ENCODE measurements at places on chromosomes 2 and 18.

GRCh38 chr2:162063899-162064298 is 10.1 kb downstream of the DPP4 start:
- DNase-seq, result no peak

DNA sequence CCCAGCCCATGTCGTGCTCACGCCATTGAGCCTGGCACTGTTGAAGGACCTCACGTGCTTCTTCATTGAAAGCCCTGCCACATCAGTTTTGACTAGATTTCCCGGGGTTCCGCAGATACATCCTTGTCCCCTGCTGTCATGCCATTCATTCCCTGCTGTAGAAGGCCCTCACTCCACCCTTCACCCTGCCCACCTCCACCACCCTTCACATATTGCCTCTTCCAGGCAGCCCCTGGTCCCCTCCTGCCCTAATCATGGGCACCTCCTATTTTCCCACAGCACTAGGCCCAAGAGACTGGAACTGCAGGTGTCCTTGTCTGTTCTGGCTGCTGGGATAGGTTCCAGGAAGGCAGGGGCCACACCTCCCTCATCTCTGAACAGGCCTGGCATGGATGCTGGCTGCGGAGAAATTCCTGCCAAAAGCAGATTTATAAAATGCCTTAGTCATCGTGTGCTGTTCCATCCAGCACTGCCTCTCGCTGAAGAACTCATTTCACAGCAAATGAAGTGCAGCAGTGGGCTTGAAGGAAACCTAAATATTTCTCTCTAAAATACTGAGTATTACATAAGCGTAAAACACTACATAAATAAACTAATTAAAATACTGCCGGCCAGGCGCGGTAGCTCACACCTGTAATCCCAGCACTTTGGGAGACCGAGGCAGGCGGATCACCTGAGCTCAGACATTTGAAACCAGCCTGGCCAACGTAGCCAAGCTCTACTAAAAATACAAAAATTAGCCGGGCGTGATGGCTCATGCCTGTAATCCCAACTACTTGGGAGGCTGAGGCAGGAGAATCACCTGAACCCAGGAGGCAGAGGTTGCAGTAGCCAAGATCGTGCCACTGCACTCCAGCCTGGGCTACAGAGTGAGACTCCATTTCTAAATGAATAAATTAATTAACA is 38.4 kb downstream of the EIF4E2 start:
- no peak for DNase-seq

DNA sequence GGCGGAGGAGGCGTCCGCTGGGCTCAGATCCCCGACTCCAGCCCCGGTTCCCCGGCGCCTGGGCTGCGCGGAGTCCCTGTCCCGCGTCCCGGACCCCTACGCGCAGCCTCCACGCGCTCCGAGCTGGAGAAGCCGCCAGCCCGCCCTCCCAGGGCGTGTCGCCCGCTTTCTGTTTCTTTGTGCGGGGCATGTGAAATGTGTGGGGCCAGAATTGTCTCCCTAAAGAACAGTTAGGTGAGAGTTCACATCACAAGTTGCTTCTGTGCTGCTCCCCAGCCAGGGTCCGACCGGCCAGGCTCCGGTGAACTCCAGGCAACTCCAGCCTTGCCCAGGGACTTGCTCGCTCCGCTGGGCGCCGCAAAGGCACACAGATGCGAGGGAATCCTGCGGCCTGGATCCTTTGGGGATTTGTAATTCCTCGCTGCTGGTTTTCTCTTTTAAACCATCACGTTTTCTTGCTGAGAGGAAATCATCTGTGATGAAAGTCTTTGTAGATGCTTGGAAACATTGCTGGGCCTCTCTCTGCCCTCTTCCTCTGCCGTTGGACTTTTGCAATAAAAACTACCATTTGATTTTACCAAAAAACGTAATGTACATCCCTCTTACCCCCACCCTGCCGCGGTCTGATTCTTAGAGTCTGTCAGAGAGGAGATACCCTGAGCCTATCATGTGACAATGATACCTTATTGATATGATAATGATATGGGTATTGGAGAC is 631 bp downstream of the GYPC start:
- DNase-seq, result no peak

GRCh38 chr2:227420087-227421052 is 32.6 kb upstream of the SCYGR1 start:
- no peak for DNase-seq

DNA sequence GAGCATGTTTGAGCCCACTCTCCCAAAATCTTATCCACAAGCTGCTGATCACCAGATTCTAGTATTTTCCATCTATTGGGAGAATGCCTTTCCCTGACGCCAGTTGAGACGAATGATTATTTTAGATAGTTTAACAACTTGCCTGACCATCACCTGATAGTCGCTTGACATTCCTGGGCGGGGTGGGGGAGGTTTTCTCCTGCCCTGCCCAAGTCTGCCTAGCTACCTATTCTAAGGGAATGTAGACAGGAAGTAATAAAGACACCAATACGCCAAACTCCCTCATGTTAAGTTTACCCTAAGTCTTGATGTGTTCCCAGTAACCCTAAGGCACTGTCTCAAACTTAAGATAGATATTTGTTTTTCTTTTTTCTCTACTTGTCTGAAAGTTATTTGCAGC is 4.6 kb upstream of the ACAA2 start:
- no peak for DNase-seq

DNA sequence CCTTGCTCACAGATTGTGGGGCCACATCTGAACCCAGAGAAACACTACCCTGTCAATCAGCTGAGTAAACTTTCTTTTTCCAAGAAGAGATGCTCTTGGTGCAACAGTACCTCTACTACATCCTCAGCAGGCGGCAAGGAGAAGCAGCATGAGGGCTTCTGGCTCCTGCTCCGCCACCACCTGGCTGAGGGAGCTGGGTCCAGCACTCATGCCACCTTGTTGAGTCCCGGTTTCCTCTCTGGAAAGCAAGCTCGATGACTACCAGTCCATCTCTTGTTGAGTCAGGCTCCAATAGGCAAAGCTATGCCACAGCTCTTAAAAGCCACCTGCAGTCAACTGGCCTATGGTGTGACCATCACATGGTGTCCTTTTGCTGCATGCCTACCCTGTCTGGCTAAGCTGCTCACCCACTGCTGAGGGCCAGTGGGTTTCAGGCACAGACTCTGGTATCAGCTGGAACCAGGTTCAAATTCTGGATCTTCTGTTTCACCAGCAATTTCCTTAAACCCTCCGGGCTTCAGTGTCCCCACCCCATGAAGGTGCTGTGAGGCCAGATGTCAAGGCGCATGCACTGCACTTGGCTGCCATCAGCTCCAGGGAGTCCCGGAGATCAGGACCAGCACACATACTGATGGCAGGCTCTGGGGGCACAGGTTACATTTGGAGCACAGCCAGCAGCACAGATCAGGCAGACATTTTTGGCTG is 42.5 kb upstream of the ACAA2 start:
- DNase-seq, result no peak

DNA sequence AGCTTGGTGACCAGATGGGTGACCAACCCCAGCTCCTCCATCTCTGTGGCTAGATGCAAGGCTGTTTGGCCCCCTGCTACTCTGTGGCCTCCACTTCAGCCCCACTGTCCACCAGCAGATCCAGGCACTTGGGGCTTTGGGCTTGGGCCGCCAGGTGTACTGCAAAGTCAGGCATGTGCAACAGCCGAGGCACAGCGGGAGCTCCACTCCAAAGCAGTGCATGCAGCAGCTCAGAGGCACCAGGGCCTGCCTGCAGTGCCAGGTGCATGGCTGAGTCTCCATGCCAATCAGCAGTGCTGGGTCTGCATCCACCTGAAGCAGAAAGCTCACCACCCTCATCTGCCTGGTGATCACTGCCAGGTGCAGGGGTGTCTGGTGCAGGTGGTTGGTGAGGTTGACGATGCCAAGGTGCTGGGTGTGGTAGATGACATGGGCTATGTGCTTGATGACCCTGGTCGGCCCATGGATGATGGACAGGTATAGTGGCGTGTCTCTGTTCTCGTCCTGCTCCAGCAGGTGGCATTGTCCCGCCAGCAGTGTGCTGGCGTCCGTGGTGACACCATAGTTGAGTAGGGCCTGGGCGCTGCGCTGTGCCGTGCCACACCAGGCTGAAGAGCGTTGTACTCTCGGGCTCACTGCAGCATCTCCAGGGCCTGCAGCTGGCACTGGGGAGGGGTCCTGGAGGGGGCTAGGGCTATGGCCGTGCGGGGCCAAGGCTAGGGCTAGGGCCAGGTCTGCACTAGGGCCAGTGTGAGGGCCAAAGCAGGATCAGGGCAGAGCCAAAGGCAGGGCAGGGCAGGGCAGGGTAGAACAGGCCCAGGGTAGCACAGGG is 1.0 kb upstream of the ANKRD62 start:
- DNase-seq, result peak; percentile 13

GRCh38 chr2:229857634-229858033 is 64.2 kb downstream of the TRIP12 start:
- DNase-seq, result no peak

DNA sequence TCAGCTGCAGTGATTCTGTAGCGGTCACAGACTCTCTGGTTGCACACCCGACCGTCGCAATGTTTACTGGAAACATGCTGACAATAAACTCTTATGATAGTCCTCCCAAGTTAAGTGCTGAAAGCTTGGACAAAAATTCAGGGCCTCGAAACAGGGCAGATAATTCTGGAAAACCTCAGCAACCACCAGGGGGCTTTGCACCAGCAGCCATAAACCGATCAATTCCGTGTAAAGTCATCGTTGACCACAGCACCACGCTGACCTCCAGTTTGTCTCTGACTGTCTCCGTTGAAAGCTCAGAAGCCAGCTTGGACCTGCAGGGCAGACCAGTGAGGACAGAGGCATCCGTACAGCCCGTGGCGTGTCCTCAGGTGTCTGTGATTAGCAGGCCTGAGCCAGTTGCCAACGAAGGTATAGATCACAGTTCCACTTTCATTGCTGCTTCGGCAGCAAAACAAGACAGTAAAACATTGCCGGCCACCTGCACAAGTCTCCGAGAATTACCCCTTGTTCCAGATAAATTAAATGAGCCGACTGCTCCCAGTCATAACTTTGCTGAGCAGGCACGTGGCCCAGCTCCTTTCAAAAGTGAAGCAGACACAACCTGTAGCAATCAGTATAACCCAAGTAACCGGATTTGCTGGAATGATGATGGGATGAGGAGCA is 166.1 kb downstream of the ASXL3 start:
- no peak for DNase-seq

DNA sequence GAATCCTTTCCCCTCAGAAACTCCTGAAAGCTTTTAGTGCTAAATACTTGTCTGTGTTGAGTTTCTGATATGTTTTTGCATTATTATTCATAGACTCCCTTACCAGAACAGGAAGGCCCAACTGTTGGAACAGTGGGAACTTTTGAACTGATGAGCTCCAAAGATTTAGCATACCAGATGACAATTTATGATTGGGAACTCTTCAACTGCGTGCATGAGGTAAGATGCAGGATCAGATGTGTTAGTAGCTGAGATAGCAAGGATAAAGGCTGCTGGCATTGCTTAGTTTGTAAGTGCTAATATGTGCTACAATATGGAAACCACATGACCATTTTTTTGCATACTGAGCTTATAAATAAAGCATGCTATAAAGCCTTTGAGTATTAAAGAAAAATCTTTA is 49.2 kb upstream of the MAP3K20 start:
- no peak for DNase-seq

GRCh38 chr18:35072616-35073015 is 31.4 kb downstream of the MAPRE2 start:
- DNase-seq, result no peak

- no peak for DNase-seq
Measured at GRCh38 chr18:7413906-7414305, 153.2 kb upstream of the PTPRM start.

DNA sequence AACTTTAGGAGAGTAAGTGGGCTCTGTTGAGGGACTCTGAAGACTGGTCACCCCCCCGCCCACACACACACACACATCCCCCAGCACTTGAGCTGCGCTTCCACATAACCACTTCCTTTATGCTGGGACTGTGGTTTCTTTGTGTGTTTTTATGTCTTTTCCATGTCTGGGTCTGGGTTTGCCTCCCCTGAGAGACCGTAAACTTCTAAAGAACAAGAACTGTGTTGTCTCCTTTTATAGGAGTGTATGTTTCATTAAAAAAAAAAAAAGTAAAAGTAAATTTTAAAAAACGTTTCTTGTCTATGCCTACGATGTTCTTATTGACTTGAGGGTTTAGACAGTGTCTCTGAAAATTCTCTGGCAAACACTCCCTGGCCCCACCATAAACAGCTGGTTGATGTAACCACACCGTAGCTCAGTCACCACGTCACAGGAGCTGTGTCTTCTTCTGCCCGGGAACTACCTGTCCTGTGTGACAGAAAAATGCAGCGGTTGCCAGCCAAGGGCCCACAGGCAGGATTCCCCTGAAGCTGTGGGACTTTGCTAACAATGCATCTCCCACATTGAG is 68.0 kb downstream of the KLHL29 start:
- DNase-seq, result peak; percentile 96

DNA sequence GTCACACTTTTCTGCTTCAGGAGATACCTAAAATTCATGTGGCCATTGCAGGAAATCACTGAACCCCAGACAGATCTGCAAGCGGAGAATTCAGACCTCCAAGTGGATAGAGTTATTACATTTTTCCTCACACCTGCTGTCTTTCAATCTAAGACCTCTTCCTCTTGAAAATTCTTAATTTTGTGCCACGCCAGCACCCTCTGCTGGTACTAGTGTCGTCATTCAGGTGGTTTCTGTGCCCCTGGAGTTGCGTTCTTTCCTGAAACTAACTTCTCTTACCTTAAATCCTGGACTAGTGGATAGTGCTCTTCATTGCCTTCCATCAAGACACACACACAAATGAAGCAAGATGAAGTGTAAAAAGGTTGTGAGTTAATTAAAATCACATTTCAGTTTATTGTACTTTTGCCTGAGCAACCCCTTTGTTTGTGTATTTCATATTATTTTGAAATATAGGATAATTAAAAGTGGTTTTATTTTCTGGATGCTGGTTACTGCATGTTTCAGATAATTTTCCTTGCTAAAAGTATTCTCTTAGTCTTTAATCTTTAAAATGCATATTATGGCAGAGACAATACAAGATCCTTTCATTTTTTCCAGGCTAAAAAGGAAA is 1.6 kb upstream of the DNER start:
- no peak for DNase-seq

- peak; percentile 92 for DNase-seq
Measured at GRCh38 chr18:62584241-62585120, 61.7 kb downstream of the ZCCHC2 start.

- DNase-seq, result no peak
Measured at GRCh38 chr2:8158711-8159110, 523.1 kb upstream of the ID2 start.

GRCh38 chr2:189579585-189580186 is 900 bp downstream of the SLC40A1 start:
- no peak for DNase-seq

All from COLO829 (cell line).